ENCODE measurements at places on chromosomes 16 and 17. TPM values are rescaled to one million over a fixed set of nuclear protein-coding genes. Genes with fewer than 3 reads are reported as not detected.

Gene TBC1D3K
- total RNA-seq = not detected

DNA sequence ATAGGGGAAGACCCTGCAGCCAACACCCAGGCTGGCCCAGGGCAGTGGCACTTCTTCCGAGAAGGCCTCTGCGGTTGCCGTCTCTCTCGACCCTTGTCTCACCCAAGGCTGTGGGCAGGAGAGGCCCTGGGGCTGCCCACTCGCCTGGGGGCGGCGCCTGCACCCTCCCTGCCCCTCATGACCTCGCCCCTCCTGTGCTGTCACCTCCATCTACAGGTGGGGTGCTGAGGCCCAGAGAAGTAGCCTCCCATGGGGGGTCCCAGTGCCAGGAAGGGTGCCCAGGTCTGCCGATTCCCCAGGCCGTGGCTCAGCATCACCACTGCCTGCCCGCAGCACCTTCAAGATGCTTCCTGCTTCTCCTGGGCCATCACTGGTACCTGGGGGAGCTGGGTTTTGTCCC lies 992 bp downstream of the NLRC3 start:
- H3K4me3 ChIP-seq = no peak overlapping the region
- H3K36me3 ChIP-seq = no peaks in the 10 kb centered on the region
- H3K27ac ChIP-seq = no peak overlapping the region
- no peaks in the 10 kb centered on the region for H3K27me3 ChIP-seq

DNA sequence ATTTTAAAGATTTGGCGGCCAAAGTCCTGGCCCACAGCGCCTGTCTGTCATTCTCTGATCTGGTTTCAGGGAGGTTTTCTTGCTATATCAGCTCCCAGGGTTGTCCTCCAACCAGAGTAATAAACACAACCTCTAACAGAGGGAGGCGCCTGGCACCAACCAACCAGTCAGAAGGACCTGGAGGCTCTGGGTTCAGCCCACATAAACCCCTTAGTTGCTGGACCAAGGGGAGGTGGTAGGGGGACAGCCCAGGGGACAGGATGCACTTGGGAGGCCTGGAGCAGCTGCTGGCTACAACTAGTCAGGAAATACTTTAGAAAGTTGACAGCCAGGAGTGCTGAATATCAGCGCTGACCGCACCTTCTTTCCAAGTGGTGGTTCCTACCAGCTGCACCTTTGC lies 41.7 kb upstream of the CDRT4 start:
- no peak overlapping the region for H3K4me3 ChIP-seq
- no peak overlapping the region for H3K27ac ChIP-seq
- H3K4me1 ChIP-seq = no peaks in the 10 kb centered on the region
- no peaks in the 10 kb centered on the region for H3K27me3 ChIP-seq

- H3K27ac ChIP-seq = no peak within 1 kb of the TSS
- no peaks in the 10 kb centered on the region for H3K36me3 ChIP-seq
- DNase-seq = peak; percentile 66
- H3K4me3 ChIP-seq = peak within 1 kb of the TSS; percentile 55
These were observed at the start of gene FBXO39 for GRCh38 chr17:6775871-6776405. FBXO39 (plus strand) TSS chr17:6776215; CDS start chr17:6779869, 3,654 bp downstream.

DNA sequence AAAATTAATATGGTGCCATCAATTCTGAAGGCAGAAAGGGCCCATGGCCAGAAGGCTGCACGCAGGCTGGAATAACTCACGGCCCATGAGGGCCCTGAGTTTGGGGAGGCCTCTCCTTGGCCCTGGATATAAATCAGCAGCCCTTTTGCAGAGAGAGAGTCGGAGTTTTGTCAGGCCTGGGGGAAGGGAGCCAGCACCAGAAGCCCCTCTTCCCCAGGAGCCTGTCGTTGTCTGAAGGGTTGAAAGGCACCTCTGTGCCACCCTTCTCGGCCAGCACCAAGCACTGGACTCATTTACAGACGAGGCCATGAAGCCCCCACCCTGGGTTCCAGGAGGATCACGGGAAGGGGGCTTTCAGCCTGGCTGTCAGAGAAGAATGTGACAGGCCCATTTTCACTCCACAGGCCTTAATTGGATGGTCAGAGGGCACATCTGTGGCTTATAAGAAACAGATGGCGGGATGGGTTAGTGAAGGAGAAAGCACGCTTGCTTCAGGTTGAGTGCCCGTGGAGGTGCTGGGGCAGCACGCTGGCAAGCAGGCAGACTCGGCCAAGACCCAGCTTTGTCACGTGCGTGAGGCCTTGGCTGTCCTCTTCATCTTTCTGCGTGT lies 140.6 kb downstream of the CLEC16A start:
- no peaks in the 10 kb centered on the region for H3K27me3 ChIP-seq
- H3K4me3 ChIP-seq = no peak overlapping the region
- H3K4me1 ChIP-seq = peaks cover 27% of the 10 kb centered on the region
- no peaks in the 10 kb centered on the region for H3K36me3 ChIP-seq
- no peak overlapping the region for H3K27ac ChIP-seq

DNA sequence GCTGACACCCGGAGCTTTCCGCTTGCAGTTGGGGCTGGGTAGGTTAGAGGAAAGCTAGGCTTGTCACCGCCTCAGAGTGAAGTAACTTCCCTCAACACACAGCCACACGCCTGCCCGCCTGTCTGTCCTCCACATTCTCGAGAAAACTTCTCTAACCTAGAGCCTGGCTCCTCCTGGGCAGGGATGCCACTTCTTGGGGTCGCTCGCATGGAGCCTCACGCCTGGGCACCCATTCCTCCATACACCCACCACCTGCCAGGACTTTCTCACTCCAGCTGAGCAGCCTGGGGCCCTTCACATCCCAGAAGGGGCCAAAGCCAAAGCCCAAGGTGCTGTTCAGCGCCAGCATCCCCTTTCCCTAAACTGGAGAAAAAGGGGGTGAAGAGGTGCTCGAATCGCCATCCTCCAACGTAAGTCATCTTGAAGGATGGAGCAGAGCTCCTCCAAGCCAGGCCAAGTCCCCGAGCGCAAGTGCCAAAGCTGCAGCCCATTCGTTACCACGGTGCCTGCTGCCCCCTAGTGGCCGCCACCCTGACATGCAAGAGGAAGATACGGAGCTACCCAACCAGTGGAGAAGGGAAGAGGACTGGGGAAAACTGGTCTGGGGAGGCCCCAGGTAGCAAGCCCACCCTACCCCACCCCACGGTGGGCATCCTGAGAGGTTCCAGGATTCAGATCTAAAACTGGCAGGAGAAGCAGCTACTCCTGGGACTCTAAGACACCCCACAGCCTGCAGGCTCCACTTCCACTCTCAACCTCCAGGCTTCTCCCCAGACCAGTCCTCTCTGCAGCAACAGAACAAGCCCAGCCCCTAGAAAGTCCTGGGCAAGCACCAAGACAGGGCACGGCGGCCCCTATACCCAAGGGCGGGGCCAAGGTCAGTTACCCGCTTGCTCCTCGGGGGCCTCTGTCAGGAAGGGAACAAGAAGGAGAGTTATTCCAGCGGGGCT lies 63.1 kb downstream of the MYO18A start:
- H3K27ac ChIP-seq = no peak overlapping the region
- H3K4me1 ChIP-seq = peaks cover 8% of the 10 kb centered on the region
- peak; percentile 88 for DNase-seq
- H3K36me3 ChIP-seq = no peaks in the 10 kb centered on the region
- no peak overlapping the region for H3K4me3 ChIP-seq

GRCh38 chr17:40501499-40501911 lies at the start of gene TNS4:
TNS4 (minus strand) TSS chr17:40501623; CDS start chr17:40496425, 5,198 bp downstream.
- H3K4me3 ChIP-seq = no peak within 1 kb of the TSS
- H3K4me1 ChIP-seq = peaks cover 2% of the 10 kb centered on the region
- no peaks in the 10 kb centered on the region for H3K36me3 ChIP-seq
- peaks cover 7% of the 10 kb centered on the region for H3K27me3 ChIP-seq

- no peaks in the 10 kb centered on the region for H3K27me3 ChIP-seq
- H3K4me1 ChIP-seq = no peaks in the 10 kb centered on the region
- no peak overlapping the region for H3K27ac ChIP-seq
- no peaks in the 10 kb centered on the region for H3K36me3 ChIP-seq
- no peak for DNase-seq
These were observed 23.2 kb downstream of the TMEM186 start for GRCh38 chr16:8774208-8774607.

DNA sequence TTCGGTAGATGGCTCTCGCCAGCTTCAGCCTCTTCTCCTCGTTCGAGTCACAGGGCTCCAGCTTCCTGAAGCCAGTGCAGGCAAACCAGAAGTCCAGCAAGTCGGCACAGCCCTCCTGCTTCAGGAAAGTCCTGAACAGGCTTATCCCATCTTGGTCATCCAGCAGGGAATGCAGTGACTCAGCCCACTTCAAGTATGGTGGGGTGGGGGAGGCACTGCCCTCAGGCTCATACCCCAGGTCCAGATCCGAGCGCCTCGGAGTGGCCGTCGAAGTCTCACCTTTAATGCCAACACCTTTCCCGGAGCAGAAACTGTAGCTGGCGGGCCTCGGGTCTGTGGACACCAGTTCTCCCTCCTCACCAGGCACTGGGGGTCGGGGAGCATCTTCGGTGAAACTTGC lies 5.9 kb downstream of the AXIN1 start:
- H3K27ac ChIP-seq = no peak overlapping the region
- H3K4me1 ChIP-seq = no peaks in the 10 kb centered on the region
- DNase-seq = peak; percentile 1
- H3K27me3 ChIP-seq = no peaks in the 10 kb centered on the region

- no peak overlapping the region for H3K27ac ChIP-seq
- DNase-seq = no peak
- no peaks in the 10 kb centered on the region for H3K4me1 ChIP-seq
- no peak overlapping the region for H3K4me3 ChIP-seq
These were observed 106.3 kb upstream of the HLF start for GRCh38 chr17:55158439-55158838.

Gene HIGD1B
- not detected for total RNA-seq

All from neural progenitor cell (in vitro differentiated cells).